ENCODE measurements at places on chromosomes 2 and 18.

DNA sequence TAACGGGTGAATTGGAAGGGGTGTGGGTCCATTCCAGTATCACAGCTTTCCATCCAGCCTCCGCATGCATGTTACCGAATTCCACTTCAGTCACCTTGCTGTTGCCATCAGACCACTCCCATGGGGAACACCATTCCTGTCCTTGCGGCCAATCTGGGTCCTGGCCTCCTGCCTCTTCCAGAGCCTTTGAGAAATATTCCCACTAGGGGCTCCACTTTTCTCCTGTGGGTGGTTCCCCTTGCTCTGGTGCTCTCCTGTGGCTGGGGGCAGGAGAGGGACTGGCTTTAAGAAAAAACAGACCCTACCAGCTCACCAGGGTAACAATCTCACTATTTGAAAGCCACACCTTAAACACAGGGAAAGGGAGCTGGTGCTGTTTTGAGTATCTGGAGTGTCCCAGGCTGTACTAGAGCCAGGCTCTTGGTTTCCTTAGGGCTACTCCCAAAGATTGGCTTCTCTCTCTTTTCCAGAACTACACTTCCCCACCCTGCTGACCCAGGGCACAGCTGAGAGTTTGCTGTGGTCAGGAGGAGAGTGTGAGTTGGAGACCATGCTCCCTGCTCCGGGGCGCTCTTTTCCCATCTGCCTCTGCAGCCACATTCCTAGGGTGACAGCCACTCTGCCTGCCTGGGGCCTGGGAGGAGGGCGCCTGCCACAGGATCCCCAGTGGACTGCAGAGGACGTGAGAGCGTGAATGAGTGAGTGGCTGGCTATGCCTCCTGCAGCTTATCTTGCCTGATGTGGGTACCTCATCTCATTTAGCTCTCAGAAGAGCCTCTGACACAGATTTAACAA, 460.8 kb upstream of the HS6ST1 start:
- no peak for DNase-seq

DNA sequence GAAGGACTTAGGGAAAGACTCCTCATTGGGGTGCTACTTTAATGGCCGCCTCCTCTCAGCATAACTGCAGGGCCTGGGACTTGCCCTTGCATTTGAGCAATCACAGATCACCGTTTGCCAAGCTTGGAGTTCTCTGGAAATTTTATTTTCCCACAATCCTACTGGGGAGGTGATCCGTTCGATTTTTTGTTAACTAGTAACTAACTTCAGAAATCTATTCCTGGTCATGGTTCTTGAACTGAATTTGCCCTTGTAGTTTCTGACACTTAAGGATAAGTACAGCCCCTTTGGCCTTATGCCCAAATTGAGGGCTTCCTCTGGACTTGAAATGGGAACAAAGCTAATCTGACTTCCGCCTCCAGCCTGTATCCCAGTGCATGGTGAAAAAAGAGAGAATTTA, 60.5 kb upstream of the ST3GAL5 start:
- peak; percentile 31 for DNase-seq

DNA sequence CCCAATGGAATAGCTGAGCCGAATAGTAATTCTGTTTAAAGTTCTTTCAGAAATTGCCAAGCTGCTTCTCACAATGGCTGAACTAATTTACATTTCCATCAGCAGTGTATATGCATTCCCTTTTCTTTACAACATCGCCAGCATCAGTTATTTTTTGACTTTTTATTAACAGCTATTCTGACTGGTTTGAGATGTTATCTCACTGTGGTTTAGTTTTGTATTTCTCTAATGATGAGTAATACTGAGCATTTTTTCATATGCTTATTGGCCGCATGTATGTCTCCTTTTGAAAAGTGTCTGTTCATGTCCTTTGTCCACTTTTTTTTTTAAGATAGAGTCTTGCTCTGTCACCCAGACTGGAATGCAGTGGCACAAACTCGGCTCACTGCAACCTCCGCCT, 100.7 kb downstream of the C2orf74 start:
- no peak for DNase-seq

GRCh38 chr2:239919774-239920692, 105.1 kb downstream of the NDUFA10 start:
- DNase-seq = no peak

DNA sequence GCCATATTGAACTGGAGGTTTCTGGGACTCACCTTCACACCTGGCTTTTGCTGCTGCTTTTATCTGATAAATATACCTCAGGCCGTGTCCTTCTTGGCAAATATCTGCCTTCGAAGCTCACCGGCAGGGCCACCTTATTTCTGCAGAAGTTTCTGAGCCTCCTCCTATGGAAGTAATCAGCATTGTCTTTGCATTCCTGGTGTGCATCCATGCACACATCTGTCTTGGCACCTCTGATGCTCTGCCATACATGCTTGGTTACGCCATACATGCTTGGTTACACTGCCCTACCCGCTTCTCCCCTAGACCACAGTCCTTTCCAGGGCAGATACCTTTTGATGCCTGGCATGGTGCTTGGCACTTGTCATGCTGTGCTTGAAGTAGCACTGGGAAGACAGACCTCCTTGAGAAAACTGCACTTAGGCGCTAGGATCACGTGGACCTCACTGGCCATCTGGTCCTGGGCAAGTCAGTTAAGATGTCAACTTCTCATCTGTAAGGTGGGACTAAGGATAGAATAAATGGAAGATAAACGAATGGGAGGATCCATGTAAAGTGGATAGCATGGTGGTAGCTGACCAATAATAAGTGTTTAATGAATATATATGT, 66.8 kb downstream of the ZNF236 start:
- no peak for DNase-seq

- no peak for DNase-seq
Observed at GRCh38 chr18:76188097-76188496, 306.9 kb downstream of the ZNF516 start.

DNA sequence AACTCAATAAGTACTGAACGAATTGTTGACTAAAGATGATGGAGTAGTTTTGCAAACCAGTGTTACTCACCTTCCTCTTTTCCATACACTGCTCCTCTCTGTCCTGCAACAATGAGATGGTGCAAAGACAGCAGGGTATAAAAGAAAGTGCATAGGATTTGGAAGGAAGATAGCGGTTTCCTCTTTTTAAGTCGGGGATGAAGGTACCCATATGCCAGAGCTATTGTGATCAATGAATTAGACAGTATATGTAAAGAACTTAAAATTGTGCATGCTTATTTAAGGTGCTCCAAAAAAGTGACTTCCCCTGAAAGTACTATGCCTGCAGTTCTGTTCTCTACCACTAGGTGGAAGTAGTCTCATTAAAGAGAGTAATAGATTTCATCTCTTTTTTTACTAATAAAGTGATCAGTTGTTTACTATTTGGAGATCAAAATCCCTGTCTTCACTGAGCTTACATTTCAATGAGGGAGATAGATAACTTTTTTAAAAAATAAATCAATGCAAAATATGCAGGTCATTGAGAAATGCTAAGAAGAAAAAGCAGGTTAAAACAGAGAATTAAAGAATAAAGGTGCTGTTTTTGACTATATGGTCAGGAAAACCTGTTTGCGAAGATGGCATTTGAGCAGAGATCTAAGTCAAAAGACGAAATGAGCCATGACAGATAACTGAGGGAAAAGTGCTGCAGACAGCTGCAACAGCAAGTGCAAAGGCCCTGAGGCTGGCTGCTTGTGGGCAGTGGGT, 339.7 kb upstream of the SLC14A2 start:
- DNase-seq = peak; percentile 55

DNA sequence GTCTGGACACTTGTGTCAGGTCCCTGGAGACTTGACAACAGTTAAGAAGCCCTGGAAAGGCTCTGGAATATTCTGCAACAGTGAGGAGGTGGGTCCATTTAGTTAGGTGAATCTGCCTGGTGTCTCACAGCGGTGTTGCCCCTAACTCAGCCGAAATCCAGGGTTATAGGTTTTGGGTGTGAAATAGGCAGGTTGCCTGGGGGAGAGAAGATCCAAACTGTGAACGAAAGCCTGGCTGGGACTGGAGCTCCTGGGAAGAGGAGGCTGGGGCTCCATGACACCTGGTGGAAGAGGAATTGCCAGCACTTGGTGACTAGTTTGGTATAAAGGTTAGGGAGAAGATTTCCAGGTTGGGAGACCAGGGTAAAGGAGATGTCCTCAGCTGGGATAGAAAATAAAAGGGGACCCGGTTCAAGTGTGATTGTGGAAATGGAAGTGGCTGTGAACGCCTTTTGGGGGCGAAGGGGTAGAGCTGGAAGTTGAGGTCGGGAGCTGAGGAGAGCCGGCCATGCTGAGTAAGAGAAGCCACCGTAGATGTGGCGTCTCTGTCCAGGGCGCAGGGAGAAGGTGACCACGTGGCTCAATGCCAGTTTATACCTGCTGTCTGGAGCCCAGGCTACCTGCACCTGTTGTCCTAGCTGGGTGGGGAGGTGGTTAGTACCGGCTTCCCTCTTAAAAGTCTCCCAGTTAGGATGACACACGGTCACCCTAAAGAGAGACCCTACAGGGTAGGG, 3.0 kb upstream of the GAREM2 start:
- no peak for DNase-seq

DNA sequence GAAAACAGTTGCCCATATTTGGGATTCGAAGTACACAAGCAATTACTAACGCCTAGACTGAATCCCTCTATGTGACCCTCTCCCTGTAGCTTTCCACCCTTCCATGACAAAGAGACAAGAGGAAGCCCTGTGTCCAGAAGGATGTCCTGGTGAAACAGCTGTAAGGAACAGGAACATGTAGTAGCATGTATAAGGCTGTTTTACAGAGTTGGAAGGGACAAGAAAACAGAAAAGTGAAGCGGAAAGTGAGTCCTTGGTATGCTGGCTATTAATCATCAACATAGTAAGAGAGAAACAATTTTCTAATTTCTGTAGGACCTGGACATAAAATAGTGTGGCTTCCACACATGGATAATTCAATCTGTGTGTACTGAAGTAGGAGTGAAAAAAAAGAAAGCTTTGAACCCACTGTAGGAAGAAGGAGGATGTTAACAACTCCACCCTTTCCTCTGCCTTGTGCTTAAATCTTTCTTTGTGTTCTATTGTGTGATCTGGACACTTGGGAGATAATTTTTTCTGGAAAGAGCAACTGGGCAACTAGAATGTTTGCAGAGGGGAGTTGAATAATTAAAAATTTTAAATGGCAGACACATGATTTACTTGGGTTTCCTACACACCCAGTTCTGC, 162.3 kb upstream of the ZSWIM2 start:
- DNase-seq = no peak

GRCh38 chr2:187936228-187936627, 355.4 kb upstream of the GULP1 start:
- DNase-seq = no peak
